ENCODE measurements at places on chromosomes 12 and 14. TPM values are rescaled to one million over a fixed set of nuclear protein-coding genes. Genes with fewer than 3 reads are reported as not detected.
A peak's percentile ranks its signal among the peaks of the same experiment; 100 is the strongest.

Gene HHIPL1
- 2.9 TPM for total RNA-seq

Gene LRRIQ1
- total RNA-seq, result not detected

Gene OAS3
- 22.1 TPM for total RNA-seq

Gene TPPP2
- total RNA-seq, result not detected

- no peak for DNase-seq
- H3K4me1 ChIP-seq, result no peaks in the 10 kb centered on the region
- H3K27ac ChIP-seq, result no peak overlapping the region
- H3K36me3 ChIP-seq, result no peaks in the 10 kb centered on the region
These were observed 268.6 kb downstream of the TRHDE start for GRCh38 chr12:72540811-72541210.

DNA sequence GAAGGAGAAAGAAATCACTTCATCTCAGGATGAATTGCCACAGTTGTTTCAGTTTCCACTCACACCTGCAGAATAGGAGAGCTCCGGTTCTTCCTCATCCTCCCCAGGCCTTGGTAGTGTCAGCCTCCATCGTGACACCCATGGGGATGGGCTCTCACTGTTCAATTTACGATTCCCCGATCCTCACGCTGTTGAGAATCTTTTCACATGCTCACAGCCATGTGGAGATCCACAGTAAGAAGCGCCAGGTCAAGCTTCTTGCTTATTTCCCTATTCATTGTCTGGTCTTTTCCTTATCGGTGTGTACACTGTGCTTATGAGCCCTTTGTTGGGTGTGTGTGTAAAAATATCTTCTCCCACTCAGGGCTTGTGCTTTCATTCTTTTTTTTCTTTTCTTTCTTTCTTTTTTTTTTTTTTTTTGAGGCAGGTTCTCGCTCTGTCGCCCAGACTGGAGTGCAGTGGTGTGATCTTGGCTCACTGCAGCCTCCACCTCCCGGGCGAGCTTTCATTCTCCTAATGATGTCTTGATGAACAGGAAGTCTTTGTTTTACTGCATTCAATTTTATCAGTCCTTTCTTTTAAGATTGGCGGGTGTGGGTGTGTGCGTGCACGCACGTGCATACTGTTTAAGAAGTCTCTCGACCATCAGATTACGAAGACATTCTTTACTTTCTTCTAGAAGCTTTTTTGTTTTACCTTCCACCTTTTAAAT lies 21.5 kb downstream of the RIN3 start:
- H3K4me1 ChIP-seq, result peaks cover 17% of the 10 kb centered on the region
- no peak for DNase-seq

DNA sequence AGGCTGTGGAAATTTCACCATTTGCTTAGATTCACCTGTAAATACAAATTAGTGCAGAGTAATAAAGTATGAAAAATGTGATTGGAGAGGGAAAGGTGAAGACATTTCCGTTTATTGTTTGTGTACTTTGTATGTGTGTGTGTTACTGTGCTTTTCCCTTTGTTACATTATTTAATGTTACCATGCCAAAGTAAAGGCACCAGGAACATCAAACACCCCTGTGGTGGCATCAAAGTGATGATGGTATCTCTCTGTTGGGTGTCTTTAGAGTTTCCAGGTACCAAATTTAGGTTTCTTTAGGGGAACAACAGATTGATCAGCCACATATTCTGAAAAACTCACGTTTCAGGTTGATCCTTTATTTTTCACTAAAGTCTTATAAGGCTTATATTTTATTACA lies 189.0 kb upstream of the FBXO33 start:
- H3K27ac ChIP-seq, result no peak overlapping the region
- no peaks in the 10 kb centered on the region for H3K4me1 ChIP-seq
- no peak overlapping the region for H3K4me3 ChIP-seq
- no peaks in the 10 kb centered on the region for H3K36me3 ChIP-seq

GRCh38 chr12:125203145-125203765 lies 138.0 kb downstream of the AACS start:
- no peaks in the 10 kb centered on the region for H3K36me3 ChIP-seq
- no peaks in the 10 kb centered on the region for H3K27me3 ChIP-seq
- no peaks in the 10 kb centered on the region for H3K4me1 ChIP-seq
- no peak overlapping the region for H3K4me3 ChIP-seq

DNA sequence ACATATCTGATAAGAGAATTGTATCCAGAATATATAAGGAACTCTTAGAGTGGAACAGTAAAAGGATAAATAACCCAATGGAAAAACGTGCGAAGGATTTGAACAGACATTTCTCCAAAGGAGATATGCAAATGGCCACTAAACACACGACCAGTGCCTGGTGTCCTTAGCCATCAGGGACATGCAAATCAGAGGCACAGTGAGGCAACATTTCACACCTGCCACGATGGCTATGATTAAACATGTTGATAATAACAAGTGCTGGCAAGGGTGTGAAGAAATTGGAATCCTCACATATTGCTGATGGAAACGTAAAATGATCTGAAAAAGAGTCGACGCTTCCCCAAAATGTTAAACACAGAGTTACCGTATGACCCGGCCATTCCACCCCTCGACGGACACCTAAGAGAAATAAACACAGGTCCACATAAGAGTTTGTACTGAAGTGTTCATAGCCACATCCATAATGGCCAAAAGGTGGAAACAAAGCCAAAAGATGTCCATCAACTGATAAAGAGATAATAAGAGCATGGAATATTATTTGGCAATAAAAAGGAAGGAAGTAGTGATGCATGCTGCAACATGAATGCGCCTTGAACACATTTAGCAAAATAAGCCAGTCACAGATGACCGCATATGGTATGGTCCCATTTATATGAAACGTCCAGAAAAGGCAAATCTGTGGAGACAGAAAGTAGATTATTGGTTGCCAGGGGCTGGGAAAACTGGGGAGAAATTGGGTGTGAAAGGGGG lies 6.3 kb upstream of the TMEM121 start:
- H3K4me1 ChIP-seq, result no peaks in the 10 kb centered on the region
- H3K27me3 ChIP-seq, result no peaks in the 10 kb centered on the region
- no peak overlapping the region for H3K27ac ChIP-seq
- DNase-seq, result no peak

DNA sequence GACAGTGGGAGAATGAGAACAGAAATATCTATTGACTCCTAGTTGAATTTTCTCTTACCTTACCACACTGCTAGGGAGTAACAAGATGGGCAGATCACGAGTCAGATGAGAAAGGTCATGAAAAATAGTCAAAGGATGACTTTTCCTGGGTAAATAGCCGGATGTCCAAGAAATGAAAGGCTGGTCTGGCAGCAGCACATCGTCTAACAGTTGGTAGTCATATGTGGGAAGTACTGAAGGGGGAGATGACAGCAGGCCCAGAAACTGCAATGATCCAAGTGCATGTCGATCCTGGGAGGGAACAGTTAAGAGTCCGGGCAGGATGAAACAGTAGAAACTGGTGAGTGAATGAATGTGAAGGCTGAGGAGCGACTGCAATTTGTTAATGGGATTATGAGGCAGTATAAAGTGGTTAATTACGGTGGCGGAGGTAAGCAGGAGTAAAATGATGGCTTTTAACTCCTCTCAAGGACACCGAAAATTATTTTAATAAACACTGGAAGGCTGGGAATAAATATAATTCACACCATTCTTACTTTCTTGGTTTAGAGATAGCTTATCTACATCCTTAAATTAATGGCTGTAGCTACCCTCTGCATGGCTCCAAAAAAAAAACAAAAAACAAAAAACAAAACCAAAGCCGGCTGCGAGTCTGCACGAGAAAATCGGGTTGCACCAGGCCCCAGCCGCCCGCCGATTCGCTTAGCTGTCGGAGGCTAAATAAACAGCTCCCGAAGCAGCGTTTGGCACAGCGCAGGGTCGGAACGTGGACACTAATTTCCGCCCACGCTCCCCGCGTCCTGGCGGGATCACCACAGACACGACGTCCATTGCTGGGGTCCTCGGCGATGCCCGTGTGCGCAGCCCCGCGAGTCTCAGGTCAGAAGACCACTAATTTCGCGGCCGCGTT lies 1.0 kb upstream of the ERC1 start:
- H3K27me3 ChIP-seq, result no peaks in the 10 kb centered on the region
- peak; percentile 73 for DNase-seq
- peaks cover 26% of the 10 kb centered on the region for H3K4me1 ChIP-seq
- H3K36me3 ChIP-seq, result no peaks in the 10 kb centered on the region
- H3K27ac ChIP-seq, result peak overlapping the region; percentile 91

DNA sequence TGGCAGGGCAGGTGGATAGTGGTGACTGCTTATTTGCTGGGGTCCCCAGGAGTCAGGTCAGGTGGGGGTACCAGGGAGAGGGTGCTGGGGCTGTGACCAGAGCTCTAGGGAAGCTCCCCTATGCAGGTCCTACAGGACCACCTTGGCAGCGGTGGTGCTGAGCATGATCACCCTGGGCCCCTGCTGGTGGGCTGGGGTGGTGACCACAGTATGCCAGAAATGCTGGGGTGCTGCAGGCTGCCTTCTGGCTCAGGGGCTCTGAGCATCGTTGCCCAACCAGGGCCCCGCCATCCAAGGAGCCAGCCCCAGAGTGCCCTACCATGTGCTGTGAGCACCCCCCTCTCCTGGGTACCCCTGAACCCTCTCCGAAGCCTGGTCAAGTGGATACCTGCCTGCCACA lies 17.5 kb upstream of the NUDT14 start:
- no peaks in the 10 kb centered on the region for H3K36me3 ChIP-seq
- no peak overlapping the region for H3K4me3 ChIP-seq

DNA sequence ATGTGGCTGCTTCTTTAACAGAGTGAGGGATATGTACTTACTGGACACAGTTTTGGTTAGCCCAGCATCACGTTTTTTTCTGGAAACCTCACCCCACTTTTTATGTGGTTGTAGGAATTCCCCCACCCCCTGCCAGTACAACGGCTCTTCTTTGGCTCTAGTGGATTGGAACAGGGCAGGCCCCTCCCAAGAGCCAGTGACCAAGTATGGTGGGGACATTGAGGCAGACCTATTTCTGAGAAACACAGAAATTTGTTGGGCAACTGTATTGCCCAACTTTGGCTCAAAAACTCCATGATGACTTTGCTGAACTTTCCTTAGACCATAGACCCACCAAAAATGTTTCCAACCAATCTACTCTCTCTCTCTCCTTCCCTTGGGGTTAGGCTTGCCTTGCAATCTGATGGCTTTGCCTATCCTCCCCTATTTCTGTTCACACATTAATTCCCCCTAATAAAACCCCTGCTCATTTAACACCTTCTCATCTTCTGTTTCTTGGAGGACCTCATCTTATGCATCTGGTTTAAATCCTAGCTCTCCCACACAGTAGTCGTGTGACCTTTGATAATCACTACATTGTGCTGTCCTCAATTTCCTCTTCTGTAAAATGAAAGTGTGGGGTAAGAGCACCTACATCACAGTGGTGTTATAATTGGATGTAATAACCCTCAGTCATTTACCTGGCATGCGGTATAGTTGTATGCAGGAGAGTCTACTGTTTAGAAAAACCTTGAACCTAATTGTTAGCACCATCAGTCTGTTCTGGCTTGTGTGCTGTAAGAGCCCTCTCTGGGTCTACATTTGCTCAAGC lies 71.7 kb downstream of the IGF1 start:
- H3K4me3 ChIP-seq, result no peak overlapping the region
- H3K36me3 ChIP-seq, result no peaks in the 10 kb centered on the region
- no peak overlapping the region for H3K27ac ChIP-seq
- H3K27me3 ChIP-seq, result no peaks in the 10 kb centered on the region
- no peak for DNase-seq

DNA sequence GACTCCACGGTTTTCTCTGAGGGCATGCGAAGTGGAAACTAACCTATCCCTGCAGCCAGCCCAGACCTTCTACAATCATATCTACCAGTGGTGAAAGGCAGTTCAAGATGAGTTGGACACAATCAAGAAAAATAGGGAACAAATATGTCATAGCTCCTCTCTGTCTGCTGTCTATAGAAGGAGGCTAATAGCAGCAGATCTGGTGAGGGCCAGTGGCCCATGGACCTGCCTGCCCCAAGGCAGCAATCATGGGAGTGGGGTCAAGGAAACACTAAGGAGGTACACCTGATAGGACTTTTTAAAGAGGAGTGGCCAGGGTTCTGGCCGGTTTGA lies 149.5 kb downstream of the PRKCH start:
- no peaks in the 10 kb centered on the region for H3K36me3 ChIP-seq
- no peak overlapping the region for H3K4me3 ChIP-seq
- no peak for DNase-seq
- no peaks in the 10 kb centered on the region for H3K27me3 ChIP-seq

DNA sequence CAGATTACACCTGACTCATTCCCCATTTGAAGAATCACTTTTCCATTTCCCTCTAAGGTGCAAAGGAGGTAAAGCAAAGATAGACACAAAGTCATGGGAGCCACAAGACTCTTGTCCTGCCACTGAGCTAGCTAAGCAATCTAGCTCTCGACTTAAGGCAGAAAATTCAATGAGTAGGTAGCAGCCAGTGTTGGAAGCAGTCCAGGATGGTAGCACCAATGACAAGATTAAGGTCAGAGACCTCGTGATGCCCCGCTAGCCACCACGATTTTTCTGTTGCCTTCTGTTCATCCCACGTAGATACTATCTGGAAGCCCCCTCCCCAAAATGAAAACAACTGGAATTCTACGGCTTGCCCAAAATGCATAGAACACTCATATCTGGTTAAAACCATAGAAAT lies 1.4 kb downstream of the VAMP1 start:
- H3K4me3 ChIP-seq, result no peak overlapping the region
- H3K27me3 ChIP-seq, result no peaks in the 10 kb centered on the region
- H3K27ac ChIP-seq, result no peak overlapping the region
- no peaks in the 10 kb centered on the region for H3K4me1 ChIP-seq
- peak; percentile 17 for DNase-seq

DNA sequence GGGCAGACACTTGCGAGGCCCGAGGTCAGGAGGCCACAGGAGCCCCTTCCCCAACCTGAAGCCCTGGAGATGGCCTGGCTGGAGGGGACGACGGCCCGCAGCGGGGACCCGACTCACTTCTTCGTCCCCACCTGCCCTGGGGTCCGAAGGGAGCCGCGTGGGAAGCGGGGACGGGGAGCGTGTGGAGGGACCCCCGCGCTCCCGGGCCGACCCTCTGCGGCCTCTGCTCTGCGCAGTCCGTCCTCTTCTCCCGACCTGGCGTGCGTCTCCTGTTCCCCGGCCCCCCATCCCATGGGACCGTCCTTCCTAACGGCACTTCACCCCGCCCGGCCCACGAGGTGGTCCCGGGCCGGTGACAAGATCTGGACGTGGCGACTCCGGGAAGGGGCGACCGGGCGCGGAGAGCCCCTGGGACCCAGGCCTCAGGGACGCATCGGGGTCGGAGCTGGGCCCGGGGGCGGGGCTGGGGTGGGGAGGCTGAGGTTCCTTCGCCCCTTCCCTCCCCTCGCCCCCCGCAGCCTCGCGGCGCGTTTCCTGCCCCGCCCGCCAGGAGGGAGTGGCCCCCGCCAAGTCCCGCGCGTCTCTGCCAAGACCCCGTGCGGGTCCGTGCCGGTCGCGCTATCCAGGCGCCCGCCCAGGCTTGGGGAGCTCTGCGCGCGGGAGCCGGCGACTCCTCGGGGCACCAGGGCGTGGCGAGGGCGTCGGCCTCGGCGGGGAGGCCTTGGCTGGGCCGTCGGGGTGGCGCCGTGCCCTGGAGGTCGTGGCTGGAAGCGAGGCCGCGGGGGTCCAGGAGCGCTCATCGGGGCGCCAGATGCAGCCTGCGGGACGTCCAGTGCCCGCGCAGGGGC lies 97.1 kb downstream of the TNFAIP2 start:
- no peaks in the 10 kb centered on the region for H3K36me3 ChIP-seq
- no peak overlapping the region for H3K27ac ChIP-seq
